ENCODE measurements at places on chromosomes 13 and 19.
A peak's percentile ranks its signal among the peaks of the same experiment; 100 is the strongest.

DNA sequence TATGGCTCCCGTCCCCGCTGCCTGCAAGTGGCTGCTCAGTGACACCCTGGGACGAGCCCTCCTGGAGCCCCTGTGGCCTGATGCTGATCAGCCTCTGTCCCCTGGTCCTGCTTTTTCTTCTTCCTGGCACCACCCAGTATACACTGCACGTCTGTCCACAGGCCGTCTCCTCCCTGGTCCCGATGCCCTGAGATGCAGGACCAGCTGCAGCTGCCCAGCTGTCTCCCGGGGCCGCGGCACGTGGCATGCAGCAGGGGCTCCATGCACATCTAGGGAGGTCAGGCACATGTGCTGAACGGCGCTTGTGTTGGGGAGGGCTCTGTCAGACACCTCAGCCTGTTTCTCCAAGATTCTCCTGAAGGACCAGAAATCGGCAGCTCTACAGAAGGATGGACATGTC lies 30.2 kb downstream of the ZFR2 start:
- no peak for DNase-seq

- DNase-seq, result peak; percentile 27
These were observed 622 bp downstream of the DNM2 start for GRCh38 chr19:10718205-10719196.

- DNase-seq, result no peak
These were observed 28.5 kb downstream of the RFC3 start for GRCh38 chr13:33846303-33847062.

DNA sequence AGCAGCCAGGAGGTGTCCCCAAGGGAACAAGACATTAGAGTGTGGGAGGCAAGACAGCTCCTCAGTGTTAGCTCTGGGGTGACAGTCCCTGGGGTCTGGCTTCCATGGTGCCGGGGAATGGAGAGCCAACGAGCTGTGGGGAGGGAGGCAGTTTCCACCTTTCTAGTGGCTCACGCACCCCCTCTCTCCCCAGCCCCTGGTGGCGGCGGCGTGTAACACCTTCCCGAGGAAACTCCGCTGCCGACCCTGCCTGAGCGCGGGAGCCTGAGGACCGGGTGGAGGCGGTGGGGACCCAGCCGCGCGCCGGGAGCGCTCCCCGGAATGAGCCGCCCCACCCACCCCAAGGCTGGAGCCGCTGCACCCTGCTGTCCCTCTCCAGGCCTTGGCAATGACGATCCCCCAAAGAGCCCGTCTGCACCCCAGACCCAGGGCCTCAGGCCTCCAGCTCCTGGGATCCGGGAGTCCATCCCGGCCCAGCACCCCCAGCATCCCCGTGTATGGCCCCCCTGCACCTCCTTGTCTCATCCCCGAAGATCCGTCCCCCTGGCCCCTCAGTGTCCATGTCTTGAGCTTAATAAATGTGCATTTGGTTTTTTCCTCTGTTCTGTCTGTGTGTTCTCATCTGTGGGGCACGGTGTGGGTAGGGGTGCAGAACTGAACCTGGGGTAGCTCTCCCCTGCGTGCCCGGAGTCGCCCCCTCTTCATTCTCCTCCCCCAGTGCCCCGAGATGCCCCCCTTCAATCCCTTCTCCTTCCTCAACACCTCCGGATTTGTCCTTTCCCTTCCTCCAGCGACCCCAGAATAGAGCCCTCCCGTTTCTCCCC lies 622 bp upstream of the FXYD5 start:
- no peak for DNase-seq

- DNase-seq, result no peak
These were observed 52.8 kb downstream of the THSD1 start for GRCh38 chr13:52353193-52353592.

- no peak for DNase-seq
These were observed 1981.1 kb upstream of the PCDH20 start for GRCh38 chr13:63396746-63397145.

DNA sequence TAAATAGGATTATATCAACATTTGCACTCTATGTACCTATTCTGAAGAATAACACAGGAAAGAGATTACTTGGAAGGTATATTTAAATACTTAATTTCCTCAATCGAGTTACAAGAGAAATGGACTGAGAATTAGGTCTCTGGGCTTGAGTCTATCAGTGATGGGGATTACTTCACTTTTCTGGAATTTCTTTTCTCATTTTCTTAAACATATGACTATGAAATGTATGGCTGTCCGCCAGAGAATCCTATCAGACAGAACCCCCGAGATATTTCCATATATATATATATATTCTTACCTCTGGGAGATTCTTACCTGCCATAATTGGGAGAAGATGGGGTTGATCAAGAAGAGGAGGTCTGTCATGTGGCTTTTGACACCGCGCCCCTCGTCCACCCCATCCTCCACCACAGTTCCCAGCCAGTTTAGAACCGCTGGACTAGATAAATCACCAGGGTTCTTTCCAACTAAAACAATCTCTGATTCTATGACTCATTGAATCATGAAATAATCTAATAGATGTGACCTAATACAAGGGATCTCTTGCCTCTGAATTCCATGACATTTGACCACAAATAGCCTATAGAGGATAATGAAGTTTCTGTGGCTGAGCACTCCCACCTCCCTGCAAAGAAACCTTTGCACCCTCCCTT lies 231.3 kb downstream of the TBC1D4 start:
- DNase-seq, result no peak

- no peak for DNase-seq
These were observed 1319.2 kb upstream of the SLC10A2 start for GRCh38 chr13:104385404-104385803.

DNA sequence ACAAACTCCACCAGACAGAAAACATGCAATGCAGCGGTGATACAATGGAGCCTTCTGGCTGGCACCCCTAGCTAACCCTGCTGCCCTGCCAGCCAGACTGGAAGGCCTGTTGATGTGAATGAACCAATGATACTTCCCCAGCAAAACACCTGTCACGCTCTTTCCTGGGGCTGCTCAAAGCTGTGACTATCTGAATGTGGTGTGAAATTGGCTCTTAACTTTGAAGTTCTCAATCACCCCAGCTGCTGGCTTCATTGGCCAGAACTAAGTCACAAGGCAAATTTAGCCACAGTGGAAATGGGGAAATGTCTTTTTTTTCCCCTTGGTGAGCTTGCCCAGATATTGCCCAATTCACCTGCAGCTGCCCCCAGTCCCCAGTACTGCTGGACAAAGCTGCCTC lies 147.3 kb downstream of the SLC7A1 start:
- DNase-seq, result no peak

- no peak for DNase-seq
These were observed 8.5 kb downstream of the ZNF557 start for GRCh38 chr19:7078008-7078407.

GRCh38 chr19:18292810-18293641 lies 11.6 kb upstream of the JUND start:
- DNase-seq, result peak; percentile 53

- no peak for DNase-seq
These were observed 14.3 kb upstream of the ZNF429 start for GRCh38 chr19:21491146-21491545.

- DNase-seq, result peak; percentile 58
These were observed 372 bp downstream of the DNAAF3 start for GRCh38 chr19:55165952-55166529.

DNA sequence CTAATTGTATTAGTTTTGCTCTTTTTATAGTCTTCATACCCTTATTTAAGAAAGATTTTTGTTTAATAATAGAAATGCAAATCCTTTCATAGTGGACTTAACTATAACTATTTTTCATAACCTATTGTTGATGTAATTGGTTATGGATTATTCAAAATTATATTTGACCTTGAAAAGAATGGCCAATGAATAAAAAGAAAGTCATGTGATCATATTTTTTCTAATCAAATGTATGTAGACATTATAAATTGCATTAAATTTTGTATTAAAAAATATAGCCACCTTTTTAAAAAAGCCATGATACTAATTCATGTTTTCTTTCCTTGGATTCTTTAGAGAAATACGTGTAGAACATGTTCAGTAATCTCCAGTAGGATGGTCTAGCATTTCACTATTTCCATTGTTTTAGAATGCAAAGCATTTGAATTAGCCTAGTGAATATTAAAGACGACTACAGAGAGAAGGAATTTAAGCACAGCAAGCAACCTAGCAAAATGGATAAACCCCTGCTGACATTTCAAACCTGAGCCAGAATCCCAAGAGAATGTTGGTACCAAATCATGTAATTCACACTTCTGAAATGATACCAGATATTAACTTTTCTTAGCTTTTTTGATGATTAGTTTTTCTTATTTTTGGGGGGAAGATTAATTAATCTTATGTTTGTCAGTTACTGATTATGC lies 1297.4 kb upstream of the MIR17HG start:
- no peak for DNase-seq

Data from NCI-H2081 (cell line).